ENCODE measurements at places on chromosomes 6 and 20.

DNA sequence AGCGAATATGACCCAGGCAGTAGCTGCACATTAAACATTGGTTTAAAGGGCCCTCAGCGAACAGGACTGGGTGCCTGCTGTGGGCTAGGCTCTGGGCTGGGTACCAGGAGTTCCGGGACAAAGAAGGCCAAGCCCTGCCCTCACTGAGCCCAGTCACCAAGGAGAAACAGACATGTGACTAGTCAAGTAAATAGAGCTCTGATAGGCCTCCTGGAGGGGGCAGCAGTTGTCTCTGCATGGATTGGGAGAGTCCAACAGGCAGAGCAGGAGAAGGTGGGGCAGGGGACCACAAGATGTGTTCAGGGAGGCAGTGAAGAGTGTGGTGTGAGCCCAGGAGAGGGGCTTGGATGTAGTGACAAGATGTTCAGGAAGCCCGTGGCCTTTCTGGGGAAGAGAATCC lies 3.1 kb downstream of the HM13 start:
- DNase-seq, result peak; percentile 71

- DNase-seq, result no peak
Measured at GRCh38 chr20:50398471-50398820, 111.7 kb upstream of the PTPN1 start.

DNA sequence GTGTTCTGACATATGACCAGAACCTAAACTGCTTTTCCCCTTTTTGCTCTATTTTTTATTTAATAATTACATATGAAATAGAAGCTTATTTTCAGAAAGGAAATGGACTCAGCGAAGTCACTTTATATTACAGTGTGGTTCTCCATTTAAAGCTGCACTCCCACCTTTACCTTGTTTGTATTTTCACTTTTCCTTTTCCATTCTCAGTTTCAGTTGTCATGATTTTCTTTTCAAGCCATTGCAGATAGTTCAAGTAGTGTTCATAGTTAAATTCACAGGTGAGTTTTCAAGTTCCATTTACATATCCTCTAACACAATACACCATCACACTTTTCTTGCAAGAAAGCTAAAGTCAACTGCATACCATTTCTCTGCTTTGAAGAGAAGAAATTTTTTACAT lies 400.2 kb downstream of the HACE1 start:
- DNase-seq, result no peak

- DNase-seq, result no peak
Measured at GRCh38 chr6:29656798-29657197, at the start of gene MOG. Gene MOG (plus strand): TSS chr6:29657092. CDS start chr6:29657210, 118 bp downstream.

GRCh38 chr20:25299806-25300205 lies 51.9 kb downstream of the PYGB start:
- DNase-seq, result no peak

GRCh38 chr6:16774437-16774836 lies 13.2 kb upstream of the ATXN1 start:
- DNase-seq, result no peak

GRCh38 chr6:79812195-79812594 lies 135.2 kb downstream of the ELOVL4 start:
- DNase-seq, result no peak

GRCh38 chr20:9660236-9660868 lies 146.0 kb downstream of the LAMP5 start:
- peak; percentile 12 for DNase-seq

DNA sequence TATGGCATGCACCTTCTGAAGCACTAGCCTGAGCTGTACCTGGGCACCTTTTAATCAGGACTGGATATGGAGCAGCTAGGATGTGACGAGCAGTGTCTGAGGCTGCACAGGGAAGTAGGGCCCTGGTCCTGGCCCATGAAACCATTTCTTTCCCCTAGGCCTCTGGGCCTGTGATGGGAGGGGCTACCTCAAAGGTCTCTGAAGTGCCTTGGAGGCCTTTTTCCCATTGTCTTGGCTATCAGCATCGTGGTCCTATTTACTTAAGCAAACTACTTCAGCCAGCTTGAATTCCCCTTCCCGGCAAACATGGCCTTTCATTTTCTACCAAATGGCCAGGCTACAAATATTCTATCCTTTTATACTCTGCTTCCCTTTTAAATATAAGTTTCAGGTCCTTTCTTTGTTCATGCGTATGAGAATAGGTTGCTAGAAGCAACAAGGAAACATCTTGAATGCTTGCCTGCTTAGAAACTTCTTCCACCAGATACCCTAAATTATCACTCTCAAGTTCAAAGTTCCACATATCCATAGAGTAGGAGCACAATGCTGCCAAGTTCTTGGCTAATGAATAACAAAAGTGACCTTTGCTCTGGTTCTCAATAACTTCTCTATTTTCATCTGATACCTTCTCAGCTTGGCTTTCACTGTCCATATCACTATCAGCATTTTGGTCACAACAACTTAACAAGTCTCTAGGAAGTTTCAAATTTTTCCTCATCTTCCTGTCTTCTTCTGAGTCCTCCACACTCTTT lies 673.1 kb downstream of the HTR1B start:
- no peak for DNase-seq

DNA sequence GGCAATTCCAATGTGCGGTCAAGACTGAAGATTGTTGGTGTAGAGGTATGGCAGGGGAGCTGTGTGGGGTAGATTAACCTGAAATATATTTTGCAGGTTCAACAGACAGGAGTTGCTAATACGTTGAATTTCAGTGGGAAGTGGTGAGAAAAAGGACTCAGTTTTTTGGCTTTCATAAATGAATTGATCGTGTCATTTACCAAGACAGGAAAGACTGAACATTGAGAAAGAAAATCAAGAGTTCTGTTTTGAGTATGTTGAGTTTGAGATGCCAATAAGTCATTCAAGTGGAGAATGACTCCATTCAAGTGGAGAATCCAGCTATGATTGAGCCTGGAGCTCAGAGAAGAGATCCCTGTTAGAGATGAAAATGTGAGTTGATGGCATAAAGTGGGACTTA lies 31.1 kb downstream of the NFYA start:
- DNase-seq, result no peak

DNA sequence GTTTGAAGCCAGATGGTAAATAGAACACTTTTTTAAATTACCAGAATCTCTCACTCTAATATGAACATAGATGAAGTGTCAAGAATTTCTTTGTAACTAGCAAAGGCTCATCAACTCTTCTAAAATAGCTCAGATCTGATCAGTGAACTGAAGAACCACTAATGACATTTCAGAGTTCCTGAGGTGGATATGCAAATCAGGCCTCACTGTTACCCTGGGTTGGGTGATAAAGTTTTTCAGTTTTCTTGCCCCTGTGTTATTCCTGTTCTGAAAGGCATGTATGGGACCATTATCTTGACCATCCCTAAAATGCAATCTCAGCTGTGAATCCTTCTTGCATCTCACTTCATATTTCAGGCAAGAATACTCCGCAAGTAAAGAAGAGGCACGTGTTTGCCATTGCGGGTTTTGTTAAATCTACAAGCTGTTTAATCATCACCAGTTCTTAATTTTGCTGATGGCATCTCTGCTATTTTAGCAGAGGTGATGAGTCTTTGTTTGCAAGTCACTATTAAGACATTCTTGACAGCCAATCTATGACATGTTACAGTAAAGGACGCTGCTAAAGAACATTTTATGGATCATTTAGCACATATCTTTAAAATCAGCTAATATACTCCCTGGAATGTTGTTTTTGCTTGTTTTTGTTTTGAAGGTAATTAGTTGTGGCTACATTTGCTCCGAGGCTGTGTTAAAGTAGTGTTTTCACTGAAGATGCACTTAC lies 47.9 kb downstream of the KHDC1L start:
- no peak for DNase-seq

DNA sequence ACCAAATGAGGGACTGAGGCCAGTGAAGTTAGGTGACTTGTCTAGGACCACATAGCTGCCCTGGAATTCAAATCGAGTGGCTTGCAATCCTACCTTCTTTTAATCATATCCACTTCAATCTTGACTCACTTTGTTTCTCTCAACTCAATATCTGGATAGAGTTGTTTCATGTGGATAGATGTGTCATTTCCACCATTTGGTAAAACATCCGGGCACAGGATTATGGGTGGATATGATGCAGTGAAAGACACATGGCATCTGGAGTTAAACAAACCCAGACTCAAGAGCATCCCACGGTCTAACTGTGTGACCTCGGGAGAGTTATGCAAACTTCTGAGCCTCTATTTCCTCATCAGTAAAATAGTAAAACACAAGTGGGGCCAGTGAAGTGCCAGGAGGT lies 103.6 kb upstream of the CNKSR3 start:
- no peak for DNase-seq

DNA sequence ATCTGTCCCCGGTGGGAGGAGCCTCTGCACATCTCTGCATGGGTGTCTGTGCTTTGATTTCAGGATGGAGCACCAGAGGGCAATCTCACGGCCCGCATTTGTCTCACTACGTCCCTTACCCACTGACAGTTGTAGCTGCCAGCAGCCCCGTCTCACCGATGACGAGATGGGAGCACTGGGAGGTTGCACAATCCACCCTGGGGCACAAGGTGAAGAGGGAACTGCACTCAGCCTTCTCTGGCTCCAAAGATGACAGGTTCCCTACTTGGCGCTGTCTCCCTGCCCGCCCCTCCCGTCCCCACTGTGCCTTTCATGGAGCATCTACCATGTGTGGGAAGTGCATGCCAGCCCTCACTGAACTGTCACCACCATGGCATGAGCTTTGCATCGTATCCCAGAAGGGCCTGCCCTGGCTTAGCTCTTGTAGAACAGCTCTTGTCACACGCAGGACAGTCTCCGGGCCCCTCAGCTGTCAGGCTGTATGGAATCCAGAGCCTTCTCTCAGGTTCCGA lies 99.9 kb upstream of the PMEPA1 start:
- no peak for DNase-seq

DNA sequence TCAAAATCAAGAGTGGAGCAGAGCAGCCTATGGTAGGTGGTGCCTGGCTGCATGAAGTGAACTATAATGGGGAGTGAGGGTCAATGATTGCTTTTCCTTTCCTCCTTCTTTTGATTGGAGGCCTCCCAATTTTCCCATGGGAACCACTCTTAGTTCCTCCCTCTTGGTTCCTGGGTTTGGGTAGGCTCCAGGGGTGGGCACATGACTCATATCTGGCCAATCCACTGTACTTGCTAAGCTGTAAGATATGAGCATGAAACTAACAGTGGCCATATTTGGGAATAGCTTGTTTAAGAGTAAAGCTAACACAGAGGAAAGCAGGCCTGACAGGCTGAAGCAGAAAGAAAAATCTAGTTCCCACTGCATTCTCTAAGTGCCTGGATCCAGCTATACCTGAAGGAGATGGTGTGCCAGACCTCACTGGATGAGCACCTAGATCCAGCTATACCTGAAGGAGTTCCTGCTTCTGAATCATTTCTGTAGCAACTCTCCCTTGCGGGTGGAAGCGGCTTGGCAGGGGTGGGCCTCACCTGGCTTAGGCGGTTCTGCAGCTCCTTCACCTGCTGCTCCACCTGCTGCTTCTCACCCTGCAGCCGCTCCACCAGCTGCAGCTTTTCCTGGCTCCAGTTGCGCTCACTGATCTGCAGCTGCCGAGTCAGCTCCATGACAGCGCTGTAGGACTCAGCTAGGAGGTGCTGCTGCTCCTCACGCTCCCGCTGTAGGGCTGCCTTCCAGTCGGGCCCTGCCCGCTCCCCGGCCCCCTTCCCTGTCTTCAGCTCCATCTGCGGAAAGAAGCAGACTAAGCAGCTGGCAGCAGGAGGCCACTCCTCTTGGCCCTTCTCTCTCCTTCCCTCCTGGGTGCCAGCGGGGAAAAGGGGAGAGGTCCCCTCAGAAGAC lies 29.0 kb upstream of the DSN1 start:
- DNase-seq, result no peak

- DNase-seq, result no peak
Measured at GRCh38 chr6:10407018-10407673, 7.7 kb downstream of the TFAP2A start.

DNA sequence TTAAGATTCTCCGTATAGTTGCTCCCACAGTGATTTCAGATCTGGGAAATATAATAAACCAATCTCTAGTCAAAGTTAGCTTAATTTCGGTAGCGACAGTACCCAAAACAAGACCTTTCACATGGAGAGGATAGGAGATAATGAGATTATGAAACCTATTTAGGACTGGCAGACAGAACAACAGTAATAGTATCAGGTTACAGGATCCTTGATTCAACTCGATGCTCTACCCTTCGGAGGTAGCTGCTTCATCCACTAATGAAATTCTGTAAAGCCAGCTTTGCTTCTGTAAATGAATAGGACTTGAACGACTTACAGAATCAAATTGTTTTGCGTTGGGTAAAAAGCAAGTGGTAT lies 534 bp upstream of the AKIRIN2 start:
- DNase-seq, result no peak

DNA sequence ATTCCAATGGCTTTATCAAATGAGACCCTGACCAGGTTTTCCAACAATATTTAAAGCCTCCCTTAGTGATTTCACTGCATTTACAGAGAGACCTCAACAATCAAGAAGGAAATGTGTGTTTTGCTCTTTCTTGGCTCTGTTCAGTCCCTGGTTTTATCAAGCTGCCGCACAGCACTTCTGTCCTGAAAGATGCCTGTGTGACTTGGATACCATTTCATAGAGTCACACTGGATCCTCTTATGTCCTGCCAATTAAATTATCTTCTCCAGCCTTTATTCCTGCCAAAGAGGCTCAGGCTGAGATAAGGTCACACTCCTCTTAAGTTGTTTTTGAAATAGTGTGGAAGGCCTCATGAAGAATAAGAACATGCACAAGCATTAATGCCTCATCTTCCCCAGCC lies 197.0 kb upstream of the RNF217 start:
- peak; percentile 69 for DNase-seq

- DNase-seq, result no peak
Measured at GRCh38 chr6:118736440-118736839, 85.0 kb upstream of the CEP85L start.

DNA sequence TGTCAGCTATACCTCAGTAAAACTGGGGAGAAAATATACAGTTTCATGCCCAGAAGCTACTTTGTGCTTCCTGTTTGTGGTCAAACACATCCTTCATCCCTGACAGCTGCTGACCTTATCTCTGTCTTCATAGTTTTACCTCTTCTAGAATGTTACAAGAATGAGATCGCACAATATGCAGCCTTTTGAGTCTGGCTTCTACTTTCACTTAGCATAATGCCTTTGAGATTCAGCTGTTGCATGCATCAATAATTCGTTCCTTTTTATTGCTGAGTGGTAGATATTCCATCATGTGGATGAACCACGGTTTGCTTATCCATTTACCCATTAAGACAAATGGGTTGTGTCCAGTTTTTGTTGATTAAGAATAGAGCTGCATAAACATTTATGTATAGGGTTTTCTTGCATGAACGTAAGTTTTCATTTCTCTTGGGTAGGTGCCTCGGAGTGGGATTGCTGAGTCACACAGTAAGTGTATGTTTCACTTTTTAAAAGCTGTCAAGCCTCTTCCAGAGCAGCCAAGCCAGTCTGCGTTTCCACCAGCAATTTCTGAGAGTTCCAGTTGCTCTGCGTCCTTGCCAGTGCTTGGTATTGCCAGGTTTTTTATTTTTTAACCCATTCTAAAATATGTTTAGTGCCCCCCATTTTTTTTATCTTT lies 86.6 kb upstream of the PAX1 start:
- DNase-seq, result no peak

DNA sequence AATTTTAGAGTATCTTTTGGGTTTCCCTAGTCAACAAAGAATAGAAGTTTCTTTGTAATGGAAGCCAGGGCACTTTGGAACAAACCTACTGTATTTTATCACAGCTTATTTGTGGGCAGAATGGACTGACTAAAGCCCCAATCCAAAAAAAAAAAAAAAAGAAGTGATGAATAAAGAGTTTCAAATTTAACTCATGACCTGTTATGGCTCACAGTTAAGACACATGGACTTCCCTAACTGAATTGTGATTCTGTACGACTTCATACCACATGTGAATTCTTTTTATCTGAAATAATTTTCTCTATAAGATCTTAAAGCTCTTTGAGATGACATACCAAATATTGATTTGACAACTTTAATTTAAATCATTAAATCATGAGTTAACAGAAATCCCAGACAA lies 77.2 kb downstream of the FILIP1 start:
- no peak for DNase-seq

- no peak for DNase-seq
Measured at GRCh38 chr6:37985355-37985754, 165.8 kb downstream of the ZFAND3 start.

All from hematopoietic multipotent progenitor cell treated with erythropoietin and hydrocortisone succinate and interleukin-3 and kit ligand, for 8 days (in vitro differentiated cells).